Activated CD8-positive, alpha-beta memory T cell treated with anti-CD3 and anti-CD28 coated beads for 48 hours (primary cell): ENCODE measurements at places on chromosomes 4 and X.

- DNase-seq: no peak
These were observed 687.2 kb downstream of the TRIML1 start for GRCh38 chr4:188826393-188826792.

GRCh38 chr4:107196312-107196711, 160.2 kb upstream of the DKK2 start:
- no peak for DNase-seq

GRCh38 chrX:39577206-39577984, 520.4 kb downstream of the BCOR start:
- no peak for DNase-seq

GRCh38 chr4:40190465-40190864, 6.4 kb upstream of the RHOH start:
- DNase-seq: no peak

DNA sequence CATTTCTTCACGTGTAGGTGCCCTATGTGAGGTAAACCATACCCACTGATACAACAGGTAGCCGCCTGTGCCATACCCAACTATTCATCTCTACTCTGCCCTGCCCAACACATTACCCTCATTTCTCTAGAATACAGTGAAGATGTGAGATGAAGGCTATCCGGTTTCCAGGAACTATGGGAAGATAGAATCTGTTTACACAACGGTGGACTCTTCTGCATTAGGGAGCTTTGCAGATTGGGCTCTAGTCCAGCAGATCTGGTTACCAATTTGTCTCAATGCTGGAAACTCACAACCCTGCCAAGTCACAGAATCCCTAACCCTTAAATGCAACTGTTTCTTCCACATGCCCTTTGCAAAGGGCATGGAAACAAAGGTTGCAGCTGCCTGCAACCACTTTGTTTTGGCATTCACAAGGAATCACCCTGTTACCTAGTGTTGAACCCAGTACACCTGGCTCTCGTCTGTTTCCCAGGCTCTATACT, 6.4 kb upstream of the SLAIN2 start:
- DNase-seq: no peak
